ENCODE measurements at places on chromosomes 2 and 18.

- no peak for DNase-seq
Measured at GRCh38 chr2:13916066-13916465, 716.5 kb upstream of the LRATD1 start.

DNA sequence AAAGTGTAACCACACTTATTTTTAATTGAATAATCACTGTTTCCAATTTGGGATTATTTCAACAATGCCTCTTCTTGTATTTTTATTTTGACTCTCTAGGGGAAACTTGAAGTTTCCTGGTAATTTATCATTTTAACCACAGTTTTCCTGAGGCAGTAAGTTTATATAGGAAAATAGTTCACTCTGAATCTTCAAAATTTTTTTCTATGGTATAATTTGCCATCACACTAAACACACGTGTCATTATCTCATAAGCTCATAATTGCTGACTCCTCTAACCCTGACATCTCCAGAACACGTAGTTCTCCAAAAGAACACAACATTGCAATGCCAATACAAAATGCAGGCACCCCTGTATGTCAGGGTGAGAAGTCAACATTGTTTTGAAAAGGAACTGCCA is 102.2 kb upstream of the FZD7 start:
- DNase-seq: no peak

DNA sequence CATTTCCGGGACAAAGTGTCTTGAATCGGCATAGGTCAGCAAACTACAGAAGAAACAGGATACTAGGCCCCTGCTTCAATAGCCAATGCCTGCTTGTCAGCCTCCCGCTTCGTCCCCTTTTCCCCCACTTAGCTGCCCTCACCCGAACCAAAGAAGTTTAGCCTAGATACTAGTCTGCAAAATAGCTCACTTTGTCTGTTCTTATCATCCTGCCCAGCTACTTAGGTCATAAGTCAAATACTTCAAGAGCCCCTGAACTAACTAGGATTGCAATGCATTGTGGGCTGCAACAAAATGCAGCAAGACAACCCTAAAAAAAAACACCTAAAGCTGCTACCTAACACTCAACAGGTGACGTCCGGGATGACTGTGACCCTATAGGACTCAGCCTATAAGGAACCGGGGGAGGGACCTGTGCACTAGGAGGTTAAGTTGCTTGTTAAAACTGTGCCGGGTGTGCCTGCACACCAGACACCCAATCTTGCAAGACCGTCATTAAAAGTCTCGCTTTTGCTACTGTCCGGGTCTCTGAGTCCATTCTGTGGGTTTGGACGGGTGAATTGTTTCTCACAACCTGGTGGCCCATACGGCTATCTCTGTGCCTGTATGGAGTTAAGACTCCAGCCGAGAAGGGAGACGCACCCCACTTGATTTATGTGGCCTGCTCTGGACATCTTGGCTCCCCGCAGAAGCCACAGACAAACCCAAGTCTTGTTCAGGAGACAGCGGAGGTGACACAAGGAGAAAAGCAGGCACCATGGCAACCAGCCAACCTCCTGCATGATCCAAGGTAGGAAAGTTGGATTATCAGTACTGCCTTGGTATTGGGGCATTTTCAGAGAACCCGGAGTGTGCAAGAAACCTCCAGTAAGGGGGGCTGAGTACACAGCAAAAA is 105.9 kb downstream of the HIBCH start:
- DNase-seq: no peak

DNA sequence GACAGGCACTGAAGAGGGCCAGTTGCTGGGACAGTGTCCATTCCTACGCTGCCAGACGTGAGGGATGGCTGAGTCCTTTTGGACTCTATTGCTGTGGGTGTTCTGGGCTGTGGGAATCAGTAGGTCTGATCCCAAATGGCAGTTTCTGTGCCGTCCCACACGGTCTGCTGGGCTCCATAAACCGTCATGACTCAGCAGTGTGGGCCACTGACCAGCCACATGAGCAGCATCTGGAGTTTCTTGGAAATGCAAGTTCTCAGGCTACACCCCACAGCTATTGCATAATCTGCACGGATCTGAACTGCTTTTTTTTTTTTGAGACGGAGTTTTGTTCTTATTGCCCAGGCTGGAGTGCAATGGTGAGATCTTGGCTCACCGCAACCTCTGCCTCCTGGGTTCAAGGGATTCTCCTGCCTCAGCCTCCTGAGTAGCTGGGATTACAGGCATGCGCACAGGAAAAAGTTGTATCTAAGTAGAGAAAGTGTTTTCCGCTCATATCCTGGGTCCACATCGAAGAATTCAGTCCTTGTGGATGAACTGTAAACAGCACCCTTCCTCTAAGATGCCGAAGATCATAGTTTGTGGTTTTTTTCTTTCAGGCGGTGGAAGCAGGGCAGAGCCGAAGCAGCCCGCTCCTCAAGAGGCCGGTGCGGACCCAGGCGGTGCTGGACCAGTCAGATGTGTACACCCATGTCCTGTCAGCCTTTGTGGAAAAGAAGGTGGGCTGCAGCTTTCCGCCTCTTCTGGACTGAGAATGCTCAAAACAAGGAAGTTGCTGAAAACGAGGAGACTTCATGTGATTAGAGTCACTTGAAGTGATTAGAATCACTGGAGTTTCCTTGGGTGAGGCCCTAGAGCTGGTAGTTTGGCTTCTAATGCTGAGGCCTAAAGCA is 25.5 kb downstream of the RMC1 start:
- no peak for DNase-seq

DNA sequence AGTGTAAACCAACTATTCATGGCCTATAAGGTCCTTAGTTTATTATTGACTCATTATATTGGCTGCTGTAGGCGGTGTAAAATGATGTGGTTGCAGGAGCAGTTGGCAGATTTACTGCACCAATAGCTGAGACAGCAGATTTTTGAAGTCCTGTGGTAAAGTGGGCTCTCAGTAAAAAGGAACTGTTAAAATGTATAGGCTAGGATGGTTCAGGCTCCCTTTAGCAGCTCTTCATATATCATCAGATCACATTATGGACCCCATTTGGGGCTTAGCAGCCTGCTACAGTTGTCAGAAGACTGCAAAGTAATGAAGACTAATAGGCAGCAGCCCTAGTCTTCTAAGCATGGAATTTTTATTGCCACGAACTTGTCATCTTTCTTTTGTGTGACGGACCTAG is 27.8 kb downstream of the MTX2 start:
- peak; percentile 47 for DNase-seq

DNA sequence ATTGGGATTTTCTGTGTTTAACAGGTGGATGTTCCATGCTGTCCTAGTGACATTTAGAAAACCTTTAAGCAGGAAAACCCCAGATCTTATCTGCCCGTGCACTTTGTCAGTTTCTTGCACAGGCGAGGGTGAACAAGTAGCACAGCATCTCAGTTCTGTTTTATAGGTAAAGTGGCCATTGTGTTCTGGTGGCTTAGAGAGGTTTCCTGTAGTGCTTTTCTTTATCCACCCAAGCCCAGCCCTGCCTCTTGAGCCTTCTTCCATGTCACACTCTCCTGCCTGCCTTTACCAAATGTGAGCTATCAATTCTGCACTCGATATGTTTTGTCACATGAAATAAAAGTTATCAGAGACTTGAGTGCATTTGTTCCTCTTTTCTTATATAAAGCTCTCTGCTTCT is 135.3 kb upstream of the NOSTRIN start:
- no peak for DNase-seq

DNA sequence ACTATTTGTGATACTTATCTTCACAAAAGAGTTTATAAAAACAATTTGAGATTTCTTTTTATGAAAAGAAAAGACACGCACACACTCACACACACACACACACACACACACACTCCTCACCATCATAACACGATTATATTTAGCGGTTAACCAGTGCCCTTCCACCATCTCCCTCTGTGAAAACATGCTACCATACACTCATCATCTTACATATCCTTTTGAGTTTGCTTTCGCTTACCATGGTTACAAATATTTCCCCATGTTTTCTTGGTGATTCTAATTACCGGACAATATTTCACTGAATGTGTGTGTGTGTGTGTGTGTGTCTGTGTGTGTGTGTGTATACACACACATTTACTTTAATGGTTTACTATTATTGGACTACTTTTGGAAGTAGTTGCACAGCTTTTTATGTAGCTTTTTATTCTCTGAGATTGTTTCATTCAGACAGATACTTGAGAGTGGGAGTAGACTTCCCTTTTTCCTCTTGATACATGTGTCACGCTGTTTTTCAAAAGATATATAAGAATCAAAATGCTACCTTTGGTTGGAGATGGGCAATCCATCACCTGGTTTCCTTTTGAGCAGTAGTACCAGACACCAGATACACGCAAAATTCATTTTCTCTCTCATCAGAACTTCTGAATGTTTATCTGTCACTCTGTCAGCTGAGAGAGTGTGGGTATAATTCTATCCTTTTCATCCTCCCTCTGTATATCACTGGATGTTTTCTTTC is 138.1 kb downstream of the SETBP1 start:
- no peak for DNase-seq

- no peak for DNase-seq
Measured at GRCh38 chr18:955384-956066, 50.9 kb downstream of the ADCYAP1 start.

DNA sequence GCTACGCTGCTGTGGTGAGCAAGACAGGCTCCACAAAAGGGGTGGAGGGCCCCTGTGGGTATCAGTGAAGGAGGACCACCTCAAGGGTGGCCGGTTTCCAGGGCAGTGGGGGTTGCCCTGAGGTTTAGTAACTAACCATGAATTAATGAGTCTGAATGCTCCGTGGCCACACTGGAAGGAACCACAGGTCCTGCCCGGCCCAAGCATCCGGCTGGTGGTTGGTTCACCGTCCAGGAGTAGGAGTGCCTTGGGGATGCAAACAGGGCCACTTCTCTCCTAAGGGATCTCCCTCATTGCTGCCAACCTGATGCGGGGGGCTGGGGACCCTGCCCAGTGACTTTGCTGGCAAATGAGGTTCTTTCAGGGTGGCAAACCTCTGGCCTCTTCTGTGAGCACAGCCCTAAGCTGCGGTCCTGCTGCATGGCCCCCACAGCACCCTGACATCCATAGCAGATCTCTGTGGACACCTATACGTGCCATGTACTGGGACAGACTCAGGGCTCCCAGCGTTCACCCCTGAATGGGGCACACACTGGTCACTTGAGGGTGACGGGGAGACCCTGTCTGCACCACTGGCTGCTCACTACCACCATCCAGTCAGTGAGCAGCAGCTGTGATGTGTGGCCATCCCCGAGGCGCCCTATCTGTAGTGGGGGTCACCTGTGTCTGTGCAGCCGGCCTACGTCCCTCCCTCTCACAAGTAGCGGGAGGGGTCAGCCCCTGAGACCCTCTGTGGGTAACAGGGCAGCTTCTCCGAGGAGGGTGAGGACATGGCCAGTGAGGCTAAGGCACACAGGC is 41.6 kb downstream of the HS6ST1 start:
- no peak for DNase-seq

DNA sequence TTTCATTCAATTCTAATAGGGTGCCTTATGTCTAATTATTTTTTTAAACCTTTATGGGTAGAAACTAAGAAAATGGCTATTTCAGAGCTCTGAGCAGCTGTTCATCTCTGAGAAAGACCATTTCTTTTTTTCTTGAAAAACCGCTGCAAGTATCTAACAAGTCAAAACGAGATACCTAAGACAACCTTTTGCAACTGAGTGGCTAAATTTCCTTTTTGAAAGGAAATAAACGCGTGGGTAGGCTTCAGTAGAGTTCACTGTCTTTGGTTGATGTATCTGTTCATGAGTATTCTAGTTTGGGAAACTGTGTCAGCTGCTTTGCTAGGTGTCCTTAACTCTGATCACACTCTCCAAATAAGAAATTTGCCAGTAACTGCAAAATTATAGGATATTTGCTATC is 104.3 kb upstream of the LINC00305 start:
- DNase-seq: no peak

- DNase-seq: no peak
Measured at GRCh38 chr18:58310517-58310916, 266.5 kb downstream of the NEDD4L start.

DNA sequence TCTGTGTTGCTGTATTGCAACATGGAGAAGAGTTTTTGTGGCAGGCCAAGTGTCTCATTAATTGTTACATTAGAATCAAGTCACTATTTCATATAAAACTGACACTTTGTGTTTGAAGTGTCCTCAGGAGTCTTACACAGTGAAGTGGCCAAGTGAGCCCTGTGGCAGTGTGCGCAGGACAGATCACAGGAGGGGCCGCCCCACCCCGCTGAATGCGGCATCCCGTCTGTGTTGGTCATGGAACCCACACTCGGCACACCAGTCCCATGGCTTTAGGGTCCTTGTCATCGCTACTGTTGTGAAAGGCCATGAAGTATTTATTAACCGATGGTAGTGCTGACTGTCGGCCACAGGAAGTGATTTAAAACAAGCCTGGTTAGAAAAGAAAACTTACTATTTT is 144.7 kb upstream of the NFATC1 start:
- no peak for DNase-seq

- no peak for DNase-seq
Measured at GRCh38 chr18:79506191-79507075, 110.7 kb downstream of the NFATC1 start.

- no peak for DNase-seq
Measured at GRCh38 chr18:70326255-70326654, 37.4 kb downstream of the SOCS6 start.

DNA sequence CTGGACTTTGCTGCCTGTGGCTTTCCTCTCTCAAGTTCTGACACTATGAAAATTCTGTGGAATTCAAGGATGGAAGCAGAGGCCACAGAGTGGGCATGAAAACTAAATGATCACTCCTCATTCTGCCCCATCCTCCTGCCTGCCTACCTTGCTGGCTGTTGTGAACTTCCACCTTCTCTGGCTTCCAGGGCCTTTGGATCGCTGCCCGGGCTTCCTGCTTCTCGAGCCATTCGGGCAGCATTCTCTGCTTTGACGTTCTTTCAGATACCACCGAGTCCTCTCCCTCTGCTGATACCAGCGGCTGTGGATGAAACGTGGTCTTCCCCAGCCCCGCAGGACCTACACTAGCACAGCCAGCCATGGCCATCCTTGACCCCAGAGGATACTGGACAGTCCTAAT is 327.7 kb upstream of the SLC14A2 start:
- DNase-seq: no peak

GRCh38 chr2:154758871-154759270 is 60.4 kb downstream of the KCNJ3 start:
- no peak for DNase-seq

Data from NCI-H526 (cell line).